Coronary artery (tissue), 2 donors: ENCODE measurements at places on chromosomes 2 and 18.
A peak's percentile ranks its signal among the peaks of the same experiment; 100 is the strongest.

- DNase-seq: no peak
These were observed 38.7 kb downstream of the GPR45 start for GRCh38 chr2:105280281-105280680.

GRCh38 chr2:24206714-24207113, 31.9 kb downstream of the FAM228A start:
- DNase-seq: peak; percentile 38

DNA sequence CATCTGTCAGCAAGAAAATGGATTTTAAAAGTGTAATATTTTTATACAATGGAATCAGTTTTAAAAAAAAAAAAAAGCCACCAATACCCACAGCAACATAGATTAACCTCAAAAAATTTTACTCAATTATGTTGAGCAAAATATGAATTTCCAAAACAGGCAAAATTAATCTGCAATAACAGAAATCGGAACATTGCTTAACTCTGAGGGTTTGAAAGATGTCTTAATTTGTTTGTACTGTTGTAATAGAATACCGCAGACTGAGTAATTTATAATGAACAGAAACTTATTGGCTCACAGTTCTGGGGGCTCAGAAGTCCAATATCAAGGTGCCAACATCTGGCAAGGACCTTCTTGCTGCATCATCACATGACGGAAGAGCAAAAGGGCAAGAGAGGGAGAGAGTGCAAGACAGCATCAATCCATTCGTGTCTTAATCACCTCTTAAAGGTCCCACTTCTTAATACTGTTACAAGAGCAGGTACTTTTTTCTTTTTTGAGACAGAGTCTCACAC, 31.8 kb upstream of the TNFAIP6 start:
- no peak for DNase-seq

GRCh38 chr2:31384351-31384750, 30.2 kb downstream of the XDH start:
- peak; percentile 19 for DNase-seq

- DNase-seq: no peak
These were observed 33.3 kb downstream of the IL1R2 start for GRCh38 chr2:102025016-102025501.

DNA sequence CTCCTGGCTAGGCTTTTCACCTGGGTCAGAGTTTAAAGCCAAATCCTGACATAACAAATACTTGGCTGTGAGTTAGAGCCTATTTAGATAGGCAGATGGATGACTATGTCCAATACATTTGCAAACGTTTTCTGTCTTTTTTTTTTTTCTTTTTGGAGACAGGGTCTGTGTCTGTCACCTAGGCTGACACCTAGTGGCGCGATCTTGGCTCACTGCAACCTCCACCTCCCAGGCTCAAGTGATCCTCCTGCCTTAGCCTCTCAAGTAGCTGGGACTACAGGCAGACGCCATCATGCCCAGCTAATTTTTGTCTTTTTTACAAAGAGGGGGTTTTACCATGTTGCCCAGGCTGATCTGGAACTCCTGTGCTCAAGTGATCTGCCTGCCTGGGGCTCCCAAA, 124.8 kb downstream of the DYM start:
- no peak for DNase-seq

GRCh38 chr2:140422759-140423158, 1642.6 kb upstream of the NXPH2 start:
- no peak for DNase-seq

GRCh38 chr2:181656450-181657291, at the start of gene CERKL:
Gene CERKL, minus strand, starts transcription at chr2:181657105. Its CDS starts 99 bp downstream, at chr2:181657006.
- DNase-seq: no peak

DNA sequence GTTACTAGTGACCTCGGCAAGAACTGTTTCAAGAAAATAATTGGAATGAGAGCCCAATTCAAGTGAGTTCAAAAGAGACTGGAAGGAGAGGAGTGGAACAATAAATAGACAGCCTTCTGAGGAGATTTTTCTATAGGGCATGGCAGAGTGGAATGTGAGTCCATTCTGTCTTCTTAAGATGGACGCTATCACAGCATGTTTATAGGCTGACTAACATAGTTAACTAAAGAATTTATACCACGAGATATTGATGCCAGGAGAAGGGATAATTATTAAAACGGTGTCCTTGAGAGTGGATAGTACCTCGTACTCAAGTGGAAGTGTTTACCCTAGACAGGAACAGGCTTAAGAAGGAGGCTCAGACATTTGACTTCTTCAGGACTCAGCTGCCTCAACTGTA, 143.5 kb upstream of the RBBP8 start:
- DNase-seq: no peak

- DNase-seq: no peak
These were observed 6.3 kb downstream of the B3GNT2 start for GRCh38 chr2:62202019-62202722.

DNA sequence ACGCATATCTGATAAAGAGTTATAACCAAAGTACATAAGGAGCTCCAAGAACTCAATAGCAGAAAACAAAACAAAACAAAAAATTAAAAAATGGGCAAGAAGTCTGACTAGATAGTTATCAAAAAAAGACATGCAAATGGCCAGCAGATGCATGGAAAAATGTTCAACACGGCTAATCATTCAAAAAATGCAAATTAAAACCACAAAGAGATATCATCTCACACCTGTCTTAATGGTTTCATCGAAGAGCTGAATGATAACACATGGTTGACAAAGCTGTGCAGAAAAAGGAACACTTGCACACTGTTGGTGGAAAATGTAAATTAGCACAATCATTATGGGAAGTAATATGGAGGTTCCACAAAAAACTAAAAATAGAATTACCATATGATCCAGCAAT, 751.3 kb upstream of the POU3F3 start:
- no peak for DNase-seq

DNA sequence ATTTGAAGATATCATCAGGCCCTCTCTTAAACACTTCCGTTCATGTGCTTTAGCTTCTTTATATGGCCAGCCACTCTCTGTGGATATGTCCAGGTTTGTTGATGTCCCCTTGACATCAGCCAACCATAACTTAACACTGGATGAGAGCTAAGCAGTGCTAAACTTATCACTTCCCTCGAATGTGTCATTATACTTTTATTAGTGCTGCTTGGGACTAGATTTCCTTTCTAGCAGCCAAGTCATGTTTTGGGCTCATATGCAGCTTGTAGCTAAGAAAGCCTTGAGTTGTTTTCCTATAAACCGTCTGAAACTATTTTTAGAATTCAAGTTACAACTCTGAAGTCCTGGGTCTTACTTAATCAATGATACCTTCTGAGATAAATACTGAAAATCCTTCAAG, 144.8 kb upstream of the TNP1 start:
- DNase-seq: no peak

GRCh38 chr2:21466341-21466927, 342.7 kb downstream of the TDRD15 start:
- no peak for DNase-seq

- DNase-seq: no peak
These were observed 54.7 kb upstream of the MGAT5 start for GRCh38 chr2:134199123-134199522.

DNA sequence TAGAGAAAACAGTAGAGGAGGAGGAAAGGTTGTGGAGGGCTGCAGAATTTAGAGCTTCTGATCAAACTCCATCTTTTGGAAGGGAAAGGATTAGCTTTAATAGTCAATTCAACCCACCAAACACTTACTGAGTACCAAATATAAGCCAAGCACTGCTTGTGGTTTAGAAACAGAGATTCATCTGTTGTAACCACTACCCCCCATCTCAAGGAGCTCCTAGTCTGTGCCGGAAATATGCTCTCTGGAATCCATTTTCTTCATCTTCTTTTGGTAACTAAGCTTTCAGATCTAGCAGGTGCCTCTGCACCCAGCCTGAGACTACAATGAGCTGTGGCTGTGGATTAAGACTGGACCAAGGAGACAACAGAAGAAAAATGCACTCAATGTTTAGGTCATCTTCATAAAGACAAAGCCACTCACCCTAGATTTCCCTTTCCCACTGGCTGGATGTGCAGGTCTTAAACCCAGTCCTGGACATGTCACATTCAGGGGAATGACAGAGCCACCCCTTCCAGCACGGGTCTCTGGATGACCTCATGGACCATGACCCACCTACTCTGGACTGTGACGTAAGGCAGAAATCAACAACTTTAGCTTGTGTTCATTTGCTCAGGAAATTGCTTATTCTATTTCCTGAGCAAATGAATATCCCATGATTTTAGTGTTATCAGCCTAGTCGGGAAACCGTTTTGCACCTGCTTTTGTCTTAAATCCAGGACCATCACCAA, 52.9 kb downstream of the EPB41L3 start:
- no peak for DNase-seq

- no peak for DNase-seq
These were observed 15.9 kb downstream of the RNF152 start for GRCh38 chr18:61876899-61877298.

- DNase-seq: no peak
These were observed 155.7 kb downstream of the CELF4 start for GRCh38 chr18:37409878-37410277.
